Non-pigmented ciliary epithelial cell (primary cell): ENCODE measurements at places on chromosomes 2 and 18.

DNA sequence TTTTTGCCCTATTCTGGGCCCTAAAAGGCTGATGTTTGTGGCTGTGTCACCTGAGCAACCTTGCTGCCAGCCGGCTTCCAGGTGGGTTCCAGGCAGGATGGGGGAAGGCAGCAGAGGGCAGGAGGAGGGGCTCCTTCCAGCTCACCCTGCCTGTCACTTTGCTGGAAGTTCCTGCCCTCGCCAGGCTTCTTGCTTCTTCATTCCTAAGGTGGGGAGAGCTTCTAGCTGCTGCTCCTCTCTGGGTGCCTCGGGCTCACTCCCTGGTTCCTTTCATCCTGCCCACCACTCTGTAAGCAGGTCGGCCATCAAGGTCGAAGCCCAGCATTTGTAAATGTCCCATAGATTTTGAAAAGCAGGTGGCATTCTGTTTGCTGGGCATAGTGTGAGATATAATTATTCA is 249.4 kb upstream of the HS6ST1 start:
- no peak for DNase-seq

DNA sequence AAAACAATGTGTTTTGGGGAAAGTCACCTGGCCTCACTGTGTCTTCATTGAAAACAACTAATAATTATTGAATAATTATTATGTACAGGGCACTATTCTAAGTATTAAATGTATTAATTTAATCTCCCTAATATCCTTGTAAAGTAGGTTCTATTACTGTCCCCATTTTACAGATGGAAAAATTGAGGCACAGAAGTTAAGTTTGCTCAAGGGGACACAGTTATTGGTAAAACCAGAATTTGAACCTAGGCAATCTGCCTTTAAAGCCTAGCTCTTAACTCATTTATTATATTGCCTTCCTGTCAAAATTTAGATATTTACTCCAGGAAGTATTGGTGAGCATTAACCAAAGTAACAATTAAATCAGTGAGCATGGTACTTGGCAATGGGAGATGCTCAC is 84.6 kb downstream of the PMS1 start:
- DNase-seq: no peak

- DNase-seq: no peak
Measured at GRCh38 chr2:208415897-208416296, 9.3 kb downstream of the PTH2R start.

- DNase-seq: peak; percentile 65
Measured at GRCh38 chr18:49548229-49548636, 13.6 kb upstream of the LIPG start.

GRCh38 chr2:100151310-100151709 is 8.9 kb upstream of the AFF3 start:
- no peak for DNase-seq

- DNase-seq: no peak
Measured at GRCh38 chr18:3867864-3868311, 417.9 kb downstream of the TGIF1 start.

DNA sequence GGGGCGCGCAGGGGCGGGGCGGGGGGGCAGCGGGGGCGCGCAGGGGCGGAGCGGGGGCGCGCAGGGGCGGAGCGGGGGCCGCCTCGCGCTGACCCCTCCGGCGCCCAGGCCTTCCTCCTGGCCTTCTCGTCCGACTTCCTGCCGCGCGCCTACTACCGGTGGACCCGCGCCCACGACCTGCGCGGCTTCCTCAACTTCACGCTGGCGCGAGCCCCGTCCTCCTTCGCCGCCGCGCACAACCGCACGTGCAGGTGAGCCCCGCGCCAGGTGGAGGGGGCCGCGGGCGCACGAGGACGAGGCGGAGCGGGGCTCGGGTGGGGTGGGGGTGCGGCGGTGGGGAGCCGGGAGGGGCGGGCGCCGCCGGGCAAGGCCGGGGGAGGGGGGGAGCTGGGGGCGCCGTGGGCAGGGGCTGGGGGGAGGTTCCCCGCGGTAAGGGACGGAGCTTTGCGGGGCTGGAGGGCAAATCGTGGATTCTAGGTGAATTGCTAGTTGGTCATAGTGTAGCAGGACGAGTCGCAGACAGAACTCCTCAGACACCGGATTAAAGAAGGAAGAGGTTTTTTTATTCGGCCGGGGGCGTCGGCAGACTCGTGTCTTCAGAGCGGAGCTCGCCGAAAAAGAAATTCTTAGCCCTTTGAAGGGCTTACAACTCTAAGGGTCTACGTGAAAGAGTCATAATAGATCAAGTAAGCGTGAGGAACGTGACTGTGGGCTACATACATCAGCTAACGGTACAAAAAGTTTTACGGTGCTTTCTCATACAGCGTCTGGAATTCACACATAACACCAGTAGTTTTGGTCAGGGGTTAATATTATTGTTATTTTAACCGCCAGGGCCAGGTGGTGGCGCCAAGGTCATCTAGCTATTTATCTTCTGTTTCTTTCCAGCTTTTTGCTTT is 29.9 kb downstream of the ANO7 start:
- no peak for DNase-seq

DNA sequence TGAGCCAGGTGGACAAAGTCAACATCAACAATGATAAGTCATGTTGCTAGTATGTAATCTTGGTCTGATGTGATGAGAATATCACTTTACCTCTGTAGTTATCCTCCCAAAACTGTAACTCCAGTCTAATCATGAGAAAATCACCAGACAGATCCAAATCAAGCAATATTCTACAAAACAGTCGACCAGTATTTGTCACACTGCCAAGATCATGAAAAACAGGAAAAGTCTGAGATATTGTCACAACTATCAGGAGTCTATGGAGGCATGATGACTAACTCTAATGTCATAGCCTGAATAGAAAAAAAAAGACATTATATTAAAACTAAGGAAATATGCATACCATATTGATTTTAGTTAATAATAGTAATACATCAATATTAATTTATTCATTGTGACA is 1883.3 kb upstream of the CELF4 start:
- DNase-seq: no peak

- DNase-seq: no peak
Measured at GRCh38 chr18:36381075-36381474, 83.6 kb downstream of the FHOD3 start.

DNA sequence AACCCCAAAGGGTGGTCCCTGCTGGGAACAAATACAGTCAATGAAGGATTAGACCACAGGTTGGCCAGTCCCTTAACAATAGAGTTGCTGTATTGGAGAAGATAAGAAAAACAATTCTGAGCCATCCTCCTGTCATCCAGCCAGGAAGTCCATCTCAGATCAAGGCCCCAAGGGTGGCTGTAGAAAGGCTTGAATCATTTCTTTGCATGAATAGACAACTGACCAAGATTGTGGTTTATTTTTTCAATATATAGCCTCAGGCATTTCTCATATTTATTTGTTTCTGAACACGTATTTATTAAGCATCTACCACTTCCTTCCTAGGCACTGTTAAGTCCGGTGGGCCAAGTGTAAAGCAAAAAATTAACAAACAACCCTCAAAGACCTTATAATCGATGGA is 274.4 kb upstream of the SLC14A2 start:
- no peak for DNase-seq

GRCh38 chr2:128304715-128305554 is 13.7 kb downstream of the HS6ST1 start:
- peak; percentile 73 for DNase-seq

GRCh38 chr2:191264647-191265081 is 19.5 kb downstream of the MYO1B start:
- DNase-seq: peak; percentile 75

GRCh38 chr2:67281101-67281500 is 116.0 kb upstream of the ETAA1 start:
- no peak for DNase-seq

GRCh38 chr2:235493775-235494715 is at the start of gene AGAP1:
Gene AGAP1, plus strand, starts transcription at chr2:235494043.
- no peak for DNase-seq

- DNase-seq: no peak
Measured at GRCh38 chr2:98656800-98657199, 48.4 kb downstream of the UNC50 start.

GRCh38 chr2:6755456-6755855 is 110.3 kb downstream of the CMPK2 start:
- no peak for DNase-seq

DNA sequence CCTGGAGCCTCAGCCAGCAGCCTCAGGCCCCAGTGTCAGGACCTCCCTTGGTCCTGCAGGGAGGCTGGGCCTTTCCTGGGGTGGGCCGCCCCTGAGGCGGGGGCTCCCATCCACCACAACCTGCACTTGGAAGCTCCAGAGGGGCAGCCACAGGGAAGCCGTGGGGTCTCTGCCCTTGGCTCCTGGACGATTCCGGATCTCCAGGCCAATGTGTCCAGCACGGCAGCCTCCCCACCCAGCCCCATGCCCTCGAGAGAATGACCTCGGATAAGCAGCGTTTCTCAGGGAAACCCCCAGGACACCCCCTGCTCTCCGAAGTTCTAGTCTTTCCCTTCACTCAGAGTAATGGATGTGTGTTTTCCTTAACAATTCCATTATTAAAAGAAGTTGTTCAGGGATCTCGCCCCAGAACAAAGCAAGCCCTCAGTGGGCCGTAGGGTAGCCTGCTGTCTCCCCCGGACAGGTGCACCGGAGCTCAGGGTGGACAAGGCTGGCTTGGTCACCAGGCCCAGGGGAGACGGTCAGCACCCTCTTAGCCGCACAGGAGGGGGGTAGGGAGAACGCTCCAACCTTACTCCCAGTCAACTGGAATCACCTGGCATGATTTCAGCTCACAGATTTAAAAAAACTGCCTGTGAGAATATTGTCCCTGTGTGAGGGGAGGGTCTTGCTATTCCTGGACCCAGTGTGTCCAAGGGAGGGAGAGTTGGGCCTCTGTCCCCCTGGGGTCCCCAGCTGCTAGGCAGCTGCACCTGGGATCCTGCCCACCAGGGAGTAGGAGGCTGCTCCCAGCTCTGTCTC is 72.2 kb upstream of the OTOS start:
- no peak for DNase-seq

DNA sequence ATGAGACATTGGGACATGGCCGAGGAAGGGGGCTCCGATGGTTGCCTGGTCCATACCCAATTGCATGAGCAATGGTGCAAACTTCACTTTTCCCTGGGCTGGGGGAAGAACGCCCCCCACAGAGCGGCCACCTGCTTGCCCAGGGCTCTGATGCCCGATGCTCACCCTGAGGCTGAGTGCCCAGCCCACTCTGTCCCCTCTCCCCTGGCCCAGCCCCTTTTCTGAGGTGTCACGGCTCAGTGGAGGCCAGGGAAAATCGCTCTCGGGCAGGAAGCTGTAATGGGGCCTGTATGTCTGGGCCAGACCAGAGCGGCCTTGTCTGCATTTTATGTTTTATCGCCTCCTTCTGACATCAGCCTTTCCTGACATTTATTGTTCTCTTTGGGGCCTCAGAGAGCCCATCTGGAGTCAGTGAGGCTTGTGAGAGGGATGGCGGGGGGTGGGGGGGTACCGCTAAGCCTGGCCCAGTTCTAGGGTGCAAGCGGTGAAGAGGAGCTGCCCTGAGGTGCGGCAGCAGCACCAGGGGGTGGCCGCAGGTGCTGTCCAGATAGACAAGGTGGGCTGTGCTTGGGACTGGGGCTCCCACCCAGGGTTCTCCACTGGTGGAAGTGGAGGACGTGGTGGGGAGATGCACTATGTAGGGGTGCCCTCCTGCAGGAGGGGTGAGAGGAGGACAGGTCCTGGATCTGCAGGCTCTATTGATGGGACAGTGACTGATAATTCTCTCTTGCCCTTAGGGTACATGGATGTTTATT is 46.2 kb downstream of the INHBB start:
- DNase-seq: no peak

DNA sequence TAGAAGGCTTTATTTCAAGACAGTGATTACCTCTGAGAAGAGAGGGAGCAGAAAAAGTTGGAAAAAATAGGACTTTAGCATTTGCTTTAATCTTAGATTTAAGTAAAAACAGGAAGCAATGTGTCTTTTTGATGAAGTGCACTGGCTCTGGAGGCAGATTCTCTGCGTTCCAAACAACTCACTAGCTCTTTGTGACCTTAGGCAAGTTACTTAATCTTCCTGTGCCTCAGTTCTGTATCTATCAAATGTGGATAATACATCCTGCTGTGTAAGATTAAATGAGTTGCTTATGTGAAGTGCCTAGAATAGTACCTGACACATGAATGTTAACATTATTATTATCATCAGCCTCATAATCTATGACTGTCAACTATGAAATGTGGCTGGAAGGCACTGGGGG is 42.3 kb downstream of the RPRD1A start:
- DNase-seq: no peak

GRCh38 chr18:8443505-8443904 is 165.7 kb upstream of the RAB12 start:
- no peak for DNase-seq

DNA sequence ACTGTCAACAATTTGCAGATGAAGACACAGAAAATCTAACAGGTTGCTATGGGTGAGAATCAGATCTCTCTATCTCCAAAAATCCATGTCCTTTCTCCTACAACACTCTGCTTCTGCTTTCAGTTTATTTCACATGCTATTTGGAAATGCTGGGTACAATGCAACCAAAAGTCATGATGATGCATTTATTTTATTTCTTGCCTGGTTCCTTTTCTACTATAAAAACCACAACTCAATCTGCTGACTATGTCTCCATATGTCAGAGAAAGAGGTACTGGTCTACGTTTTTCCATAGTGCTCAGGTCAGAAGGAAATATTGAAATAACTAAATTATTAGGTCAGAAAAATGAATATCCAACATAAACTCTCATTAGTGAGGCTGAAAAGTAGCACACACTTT is 20.5 kb downstream of the RAD51AP2 start:
- no peak for DNase-seq

DNA sequence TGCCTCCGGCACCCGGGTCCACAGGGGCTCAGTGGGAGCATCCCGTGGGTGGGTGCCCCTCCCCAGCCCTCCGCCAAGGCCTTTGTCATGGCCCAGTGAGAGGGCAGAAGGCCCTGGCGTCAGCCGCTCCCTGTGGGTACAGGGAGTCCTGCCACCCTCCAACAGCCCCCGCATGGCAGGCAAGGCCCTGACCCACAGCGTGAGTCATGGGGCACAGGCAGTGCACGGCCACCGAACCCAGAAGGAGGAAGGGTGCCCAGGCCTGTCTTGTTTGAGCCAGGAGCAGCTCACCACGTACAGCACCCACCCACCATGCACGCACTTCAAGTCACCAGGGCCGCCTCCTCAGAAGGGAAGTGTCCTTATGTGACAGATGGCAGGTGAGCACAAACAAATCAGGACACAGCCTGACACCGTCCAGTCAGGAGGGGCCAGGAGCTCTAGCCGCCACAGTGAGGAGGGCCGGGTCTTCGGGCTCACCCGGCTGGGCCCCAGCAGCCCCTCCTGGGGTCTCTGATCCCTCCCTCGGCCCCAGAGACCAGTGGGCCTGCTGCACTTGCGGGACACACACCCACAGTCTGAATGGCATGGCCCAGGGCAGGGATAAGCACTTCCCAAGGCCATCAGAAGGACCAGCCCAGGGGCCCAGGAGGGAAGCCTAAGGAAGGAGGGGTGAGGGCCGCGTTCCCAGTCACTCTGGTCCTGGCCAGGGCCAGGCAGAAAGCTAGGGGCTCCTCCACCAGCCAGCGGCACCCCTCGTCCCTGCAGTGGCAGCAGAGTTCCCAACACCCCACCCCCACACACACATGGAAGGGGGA is 25.8 kb downstream of the BIN1 start:
- DNase-seq: no peak

GRCh38 chr2:74188696-74189095 is 9.7 kb upstream of the MTHFD2 start:
- DNase-seq: no peak

GRCh38 chr18:59038295-59039039 is 101.2 kb upstream of the SEC11C start:
- DNase-seq: no peak

GRCh38 chr2:187656123-187656522 is 101.9 kb upstream of the TFPI start:
- no peak for DNase-seq

GRCh38 chr2:152372438-152372984 is 37.5 kb downstream of the FMNL2 start:
- DNase-seq: no peak

GRCh38 chr18:51716277-51716676 is 518.8 kb upstream of the MEX3C start:
- no peak for DNase-seq
